ENCODE measurements at places on chromosomes 7 and 10.

GRCh38 chr10:90484518-90484917, 373.3 kb downstream of the HTR7 start:
- no peak for DNase-seq

DNA sequence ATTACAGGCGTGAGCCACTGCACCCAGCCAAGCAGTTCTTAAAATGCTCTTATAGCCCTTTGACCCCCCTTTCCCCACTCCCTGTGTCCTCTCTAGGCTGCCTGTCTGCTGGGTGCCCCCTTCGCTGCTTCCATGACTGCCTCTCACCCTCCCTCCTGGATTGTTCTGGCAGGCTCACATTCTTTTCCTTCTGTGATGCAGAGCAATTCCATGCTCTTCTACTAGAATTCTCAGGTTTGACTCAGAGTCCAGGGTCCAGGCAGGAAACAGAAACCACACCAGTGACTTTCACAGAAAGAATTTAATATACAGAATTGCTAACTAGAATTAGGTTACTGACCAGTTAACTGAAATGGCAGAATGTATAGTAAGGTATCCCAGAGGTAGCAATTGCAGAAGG, 244.8 kb downstream of the BAMBI start:
- DNase-seq, result no peak

DNA sequence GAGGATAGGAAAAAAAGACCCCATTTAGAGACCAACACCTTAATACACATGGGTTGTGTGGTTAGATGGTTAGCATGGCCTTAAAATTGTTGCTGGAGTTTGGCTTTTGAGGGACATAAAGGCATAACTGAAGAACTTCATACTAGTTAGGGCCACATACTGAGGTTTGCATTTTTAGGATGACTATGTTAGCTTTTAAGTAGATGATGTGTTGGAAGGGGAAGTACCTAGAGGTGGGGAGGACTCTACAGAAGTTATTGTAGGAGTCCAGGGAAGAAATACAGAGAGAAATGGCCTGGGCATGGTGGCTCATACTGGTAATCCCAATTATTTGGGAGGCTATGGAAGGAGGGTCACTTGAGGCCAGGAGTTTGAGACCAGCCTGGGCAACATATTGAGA, 40.5 kb downstream of the ENTPD1 start:
- no peak for DNase-seq

GRCh38 chr7:27237735-27238334, 4.8 kb upstream of the EVX1 start:
- no peak for DNase-seq

GRCh38 chr10:60497364-60497763, 107.7 kb upstream of the ANK3 start:
- no peak for DNase-seq

GRCh38 chr10:60803865-60804264, 25.6 kb downstream of the CDK1 start:
- DNase-seq, result no peak

GRCh38 chr10:37476285-37476684, 350.9 kb downstream of the ANKRD30A start:
- no peak for DNase-seq

DNA sequence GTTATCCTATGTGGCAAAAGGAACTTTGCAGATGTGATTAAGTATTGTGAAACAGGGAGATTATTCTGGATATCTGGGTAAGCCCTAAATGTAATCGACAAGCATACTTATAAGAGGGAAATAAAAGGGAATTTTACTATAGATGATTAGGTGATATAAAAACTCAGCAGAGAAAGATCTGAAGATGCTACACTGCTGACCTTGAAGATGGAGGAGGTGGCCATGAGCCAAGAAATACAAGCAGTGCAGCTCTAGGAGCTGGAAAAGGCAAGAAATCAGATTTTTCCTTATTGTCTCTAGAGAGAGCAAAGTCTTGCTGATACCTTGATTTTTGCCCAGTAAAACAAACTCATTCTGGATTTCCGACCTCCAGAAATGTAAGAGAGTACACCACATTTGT, 67.7 kb downstream of the BRAF start:
- DNase-seq, result no peak

DNA sequence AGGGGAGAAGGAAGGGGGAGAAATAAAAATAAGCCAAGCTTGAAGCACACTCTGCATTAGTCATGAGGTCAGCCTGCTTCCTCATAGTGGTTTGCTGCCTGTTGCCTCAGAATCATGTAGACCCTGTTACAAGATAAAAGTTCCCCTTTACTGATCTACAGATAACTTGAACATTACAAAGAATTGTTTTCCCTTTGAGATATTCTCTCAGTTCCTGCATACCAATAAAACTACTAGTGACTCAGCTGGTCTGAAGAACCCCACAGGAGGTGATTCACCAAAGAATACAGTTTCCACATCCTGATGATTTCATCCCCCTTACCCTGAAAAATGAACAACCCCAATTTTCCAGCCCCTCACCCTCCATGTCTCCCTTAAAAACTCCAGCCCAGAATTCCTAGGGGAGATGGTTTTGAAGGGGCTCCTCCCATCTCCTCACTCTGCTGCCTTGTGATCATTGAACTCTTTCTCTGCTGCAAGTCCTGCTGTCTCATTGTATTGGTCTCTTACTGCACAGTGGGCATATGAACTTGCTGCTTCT, 31.5 kb upstream of the NRP1 start:
- no peak for DNase-seq

GRCh38 chr10:44723619-44724325, 187.4 kb upstream of the TMEM72 start:
- no peak for DNase-seq

GRCh38 chr7:66138994-66139752, 24.5 kb downstream of the CRCP start:
- DNase-seq, result no peak

DNA sequence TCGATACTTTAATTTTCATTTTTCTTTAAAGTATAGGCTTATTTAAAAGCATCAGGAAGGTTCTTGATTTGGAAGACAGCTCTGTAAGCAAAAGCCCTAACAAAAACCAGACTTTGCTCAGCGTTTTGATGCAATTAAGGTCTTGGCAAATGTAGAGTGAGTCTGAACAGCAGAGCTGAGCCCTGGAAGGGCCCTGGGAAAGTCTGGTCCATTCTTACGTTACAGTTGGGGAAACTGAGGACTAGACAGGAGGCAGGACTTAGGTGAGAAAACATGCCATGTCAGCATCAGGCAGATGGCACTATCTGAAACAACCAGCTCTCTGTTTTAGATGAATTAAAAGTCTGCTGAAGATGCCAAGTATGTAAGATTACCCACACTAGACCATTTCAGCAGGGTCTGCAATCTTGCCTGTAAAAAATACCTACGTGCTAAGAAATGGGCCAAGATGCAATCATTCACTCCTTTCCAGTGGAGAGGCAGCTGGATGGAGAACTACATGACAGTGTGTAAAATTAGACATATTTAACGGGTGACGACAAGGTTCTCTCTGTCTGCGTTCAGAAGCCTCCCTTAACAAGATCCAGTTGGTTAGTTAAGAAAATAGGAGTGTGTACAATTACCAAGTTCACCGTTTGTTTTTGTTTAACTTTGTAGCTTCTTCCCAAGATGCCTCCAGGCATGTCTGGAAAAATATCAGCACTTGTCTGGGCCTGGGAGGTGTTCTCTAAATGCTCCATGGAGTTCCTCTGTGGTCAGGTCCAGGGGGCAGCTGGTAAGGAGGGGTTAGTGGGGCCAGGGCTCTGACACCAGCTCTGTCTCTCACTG, 502.3 kb upstream of the ZMIZ1 start:
- no peak for DNase-seq

GRCh38 chr7:138008588-138009349, 6.9 kb upstream of the CREB3L2 start:
- DNase-seq, result no peak

DNA sequence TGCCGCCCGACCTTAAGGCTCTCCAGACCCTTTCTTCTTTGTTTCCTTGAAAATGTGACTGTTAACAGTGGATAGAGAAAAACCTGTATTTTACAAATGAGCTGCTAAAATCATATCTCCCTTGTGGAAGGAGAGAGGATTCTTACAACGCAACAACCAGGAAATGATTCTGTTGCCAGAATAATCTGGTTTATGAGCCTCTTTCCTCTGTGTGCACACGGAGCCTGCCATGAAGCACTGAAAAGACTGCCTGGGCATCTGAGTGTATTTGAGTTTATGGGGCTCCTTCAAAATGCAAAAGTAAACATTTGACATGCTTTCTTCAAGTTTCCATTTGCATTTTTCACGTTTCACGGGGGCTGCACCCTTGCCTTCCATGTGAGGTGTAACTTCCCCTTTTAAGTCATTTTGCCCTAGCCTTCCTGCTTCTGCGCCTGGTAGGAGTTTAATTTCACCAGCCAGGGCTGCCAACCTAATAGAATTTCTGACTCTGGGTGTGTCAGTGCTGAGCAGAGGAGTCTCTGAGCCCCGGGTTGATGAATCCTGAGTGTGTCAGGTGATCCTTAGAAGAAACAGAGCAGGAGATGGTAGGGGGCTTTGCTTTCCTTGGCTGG, 101.2 kb downstream of the GRB10 start:
- no peak for DNase-seq

DNA sequence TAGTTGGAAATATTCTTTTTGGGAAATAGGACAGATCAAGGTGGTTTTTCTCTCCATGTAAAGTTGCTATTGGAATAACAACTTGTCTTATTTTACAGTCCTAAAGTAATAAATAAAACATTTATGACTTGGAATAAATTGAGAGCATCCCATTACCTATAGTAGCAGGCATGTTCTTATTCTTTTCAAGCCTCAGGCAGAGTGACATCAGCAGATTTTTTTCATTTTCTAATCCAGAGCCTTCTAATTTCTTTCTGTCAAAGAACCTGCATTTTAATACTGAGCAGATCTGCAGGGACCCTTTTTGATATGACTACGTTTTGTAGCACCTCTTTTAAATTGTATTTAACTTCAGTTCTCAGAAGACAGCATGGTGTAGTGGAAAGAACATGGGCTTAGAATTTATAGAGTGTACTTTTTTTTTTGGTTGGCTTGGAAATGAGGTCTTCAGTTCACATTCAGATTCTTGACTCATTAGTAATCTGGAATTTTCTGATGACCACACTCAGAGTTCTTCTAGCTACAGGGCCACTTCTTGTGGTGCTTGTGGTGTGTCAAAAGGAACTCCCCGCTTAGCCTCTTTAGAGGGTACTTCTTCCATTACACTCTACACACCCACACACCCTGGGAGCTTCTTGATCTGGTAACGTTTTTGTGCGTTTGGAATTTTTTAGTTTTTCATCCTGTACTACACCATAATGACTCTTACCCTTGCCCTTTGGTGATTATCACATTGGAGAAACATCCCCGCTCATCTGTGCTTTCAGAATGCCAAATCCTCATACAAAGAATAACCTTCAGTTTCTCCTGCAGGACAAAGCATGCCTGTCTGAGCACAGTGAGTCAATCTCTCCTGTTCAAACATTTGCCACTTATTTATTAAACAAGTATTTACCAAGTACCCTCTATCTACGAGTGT, 34.6 kb downstream of the AGK start:
- DNase-seq, result no peak

- no peak for DNase-seq
Observed at GRCh38 chr7:43148161-43148731, 35.8 kb downstream of the HECW1 start.

GRCh38 chr10:79112881-79113431, 44.2 kb downstream of the ZMIZ1 start:
- no peak for DNase-seq

DNA sequence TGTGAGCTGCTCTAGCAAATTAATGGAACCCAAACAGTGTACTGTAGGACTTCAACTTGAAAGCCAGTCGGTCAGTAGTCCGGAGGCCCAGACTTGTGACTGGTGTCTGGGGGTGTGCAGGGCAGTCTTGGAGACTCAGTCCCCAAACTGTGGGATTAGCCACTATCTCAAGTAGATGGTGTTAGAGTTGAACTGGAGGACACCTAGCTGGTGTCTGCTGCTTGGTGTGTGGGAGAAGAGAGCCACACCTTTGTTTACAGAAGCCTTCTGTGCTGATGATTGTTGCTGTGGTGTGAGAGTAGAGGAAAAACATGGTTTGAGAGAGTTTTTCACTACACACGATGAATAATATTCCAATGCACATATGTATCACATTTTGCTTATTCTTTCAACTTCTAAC, 47.4 kb downstream of the CUL2 start:
- DNase-seq, result no peak

DNA sequence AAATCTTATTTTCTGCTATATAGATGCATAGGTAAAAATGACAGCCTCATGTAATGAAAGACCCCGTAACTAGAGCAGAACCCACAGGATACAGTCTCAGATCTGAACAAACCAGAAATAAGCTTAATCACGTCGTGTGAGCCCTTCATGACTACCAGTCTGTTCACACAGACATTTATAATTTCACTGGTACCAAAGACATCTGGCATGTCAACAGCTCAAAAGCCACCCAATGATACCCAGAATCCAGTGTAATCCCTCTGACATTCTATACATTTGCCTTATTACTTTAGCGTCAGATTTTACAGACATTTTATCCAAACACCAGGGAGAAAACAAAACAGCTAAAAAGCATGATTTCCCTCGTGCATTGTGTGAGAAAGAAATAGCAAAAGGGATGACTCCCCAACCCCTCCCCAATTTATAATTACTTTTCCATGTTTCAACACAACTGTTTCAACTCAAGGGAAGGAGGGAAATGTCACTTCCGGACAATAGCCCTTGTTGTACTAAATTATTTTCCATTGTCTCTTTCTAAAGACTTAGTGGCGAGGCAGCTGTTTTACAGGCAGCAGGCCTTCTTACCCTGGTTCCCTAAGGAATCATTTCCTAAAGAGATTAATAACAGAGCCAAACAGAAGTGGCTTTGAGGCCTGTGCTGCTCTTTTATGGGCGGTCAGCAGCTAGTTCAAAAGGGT, 33.2 kb downstream of the DOCK4 start:
- no peak for DNase-seq

DNA sequence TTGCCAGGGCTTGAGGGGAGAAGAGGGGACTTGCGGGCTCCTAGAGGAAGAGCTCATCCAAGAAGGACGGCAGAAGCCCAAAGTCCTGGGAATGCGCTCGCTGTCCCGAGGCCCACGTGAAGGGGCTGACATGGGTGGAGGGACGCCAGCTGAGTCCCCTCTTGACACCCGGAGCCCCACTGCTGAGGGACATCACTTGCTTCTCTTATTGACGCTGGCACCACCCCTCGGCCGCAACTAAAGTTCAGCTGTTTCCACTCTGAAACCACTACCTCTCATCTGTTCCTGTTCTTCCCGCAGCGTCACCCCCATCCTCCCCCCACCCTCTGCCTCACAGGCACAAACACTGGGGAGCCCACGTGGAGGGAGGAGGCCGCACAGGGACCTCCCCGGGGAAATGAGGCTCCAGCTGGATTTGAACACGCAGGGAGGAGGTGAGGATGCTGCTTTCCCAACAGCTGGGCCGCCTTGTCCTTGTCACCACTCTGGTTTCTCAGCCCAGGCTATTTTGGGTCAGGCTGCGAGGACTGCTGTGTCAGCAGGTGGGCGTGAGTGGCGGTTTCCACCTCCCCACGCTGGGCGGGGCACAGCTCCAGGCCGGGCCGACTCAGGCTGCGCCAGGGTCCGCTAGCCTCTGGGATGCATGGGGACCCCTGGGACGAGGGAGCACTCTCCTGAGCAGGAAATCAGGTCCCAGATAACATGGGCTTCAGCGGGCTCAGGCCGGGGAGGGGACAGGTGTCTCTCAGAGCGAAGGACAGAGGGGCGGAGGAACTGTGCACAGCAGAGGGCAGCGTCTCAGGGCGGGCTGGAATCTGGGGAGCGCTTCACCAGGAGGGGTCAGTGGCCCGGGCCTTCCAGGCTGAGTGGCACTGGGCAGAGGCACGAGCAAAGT, 156.3 kb downstream of the ZNF248 start:
- no peak for DNase-seq
